ENCODE measurements at places on chromosomes 3 and 15.

DNA sequence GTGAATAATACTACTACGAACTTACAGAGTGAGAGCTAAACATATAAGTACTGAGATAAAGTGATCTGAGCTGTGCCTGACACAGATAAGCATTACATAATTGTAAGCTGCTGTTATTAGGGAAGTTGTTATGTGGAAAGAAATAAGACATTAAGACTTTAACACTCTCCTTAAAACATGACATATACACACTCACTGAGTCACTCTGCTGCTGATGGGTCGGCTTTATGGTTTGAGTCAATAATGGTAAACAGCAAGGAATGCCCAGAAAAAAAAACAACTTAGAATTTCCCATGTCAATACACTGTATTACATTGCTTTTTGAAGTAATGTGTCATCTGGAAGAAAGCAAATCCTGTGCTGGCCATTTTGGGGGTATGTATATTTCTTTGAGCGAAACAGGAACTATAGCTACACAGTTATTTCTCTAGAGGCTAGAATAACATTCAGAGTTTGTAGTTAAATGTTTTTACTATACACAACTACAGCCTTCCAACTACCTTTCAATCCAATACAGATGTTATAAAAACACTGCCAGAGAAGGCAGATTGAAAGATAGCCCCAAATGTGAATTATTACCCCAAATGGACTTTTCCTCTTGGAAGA, 22.8 kb upstream of the SPRED1 start:
- no peak for DNase-seq

DNA sequence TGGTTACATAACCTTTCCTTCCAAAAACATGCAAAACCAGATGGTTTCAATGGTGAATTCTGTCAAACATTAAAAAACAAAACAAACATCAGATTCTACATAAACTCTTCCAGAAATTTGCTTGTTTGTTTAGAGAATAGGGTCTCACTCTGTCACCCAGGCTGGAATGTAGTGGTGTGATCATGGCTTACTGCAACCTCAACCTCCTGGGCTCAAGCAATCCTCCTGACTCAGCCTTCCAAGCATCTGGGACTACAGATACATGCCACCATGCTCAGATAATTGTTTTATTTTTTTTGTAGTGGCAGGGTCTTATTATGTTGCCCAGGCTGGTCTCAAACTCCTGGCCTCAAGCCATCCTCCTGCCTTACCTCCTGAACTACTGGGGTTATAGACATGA, 36.1 kb downstream of the FBXL2 start:
- no peak for DNase-seq

DNA sequence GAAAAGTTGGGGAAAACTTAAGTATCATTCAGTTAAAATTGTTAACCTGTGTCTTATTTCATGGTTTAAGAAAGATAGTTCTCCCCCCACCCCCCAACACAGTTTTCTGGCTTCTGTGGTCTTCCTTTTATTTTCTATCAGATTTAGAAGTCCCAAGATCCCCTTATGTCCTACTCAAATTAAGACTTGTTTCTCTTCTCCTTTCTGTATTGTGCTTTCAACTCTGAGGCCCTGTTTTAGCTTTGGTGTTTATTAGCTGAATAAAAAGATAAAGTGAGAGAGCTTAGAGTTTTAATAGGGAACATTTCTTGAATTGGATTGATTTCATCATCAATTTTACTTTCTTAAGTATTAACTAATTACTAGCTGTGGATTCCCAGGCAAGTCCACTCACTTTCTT, 62.6 kb downstream of the AKAP13 start:
- no peak for DNase-seq

- DNase-seq: no peak
Measured at GRCh38 chr3:57818772-57819171, 62.7 kb downstream of the SLMAP start.

Measured in NCI-H524 treated with DMSO at 0.1 percent for 48 hours (cell line).